Breast epithelium (tissue), 4 donors: ENCODE measurements at places on chromosomes 11 and 22.

GRCh38 chr11:47333886-47334443 lies 18.5 kb downstream of the MYBPC3 start:
- DNase-seq: no peak

DNA sequence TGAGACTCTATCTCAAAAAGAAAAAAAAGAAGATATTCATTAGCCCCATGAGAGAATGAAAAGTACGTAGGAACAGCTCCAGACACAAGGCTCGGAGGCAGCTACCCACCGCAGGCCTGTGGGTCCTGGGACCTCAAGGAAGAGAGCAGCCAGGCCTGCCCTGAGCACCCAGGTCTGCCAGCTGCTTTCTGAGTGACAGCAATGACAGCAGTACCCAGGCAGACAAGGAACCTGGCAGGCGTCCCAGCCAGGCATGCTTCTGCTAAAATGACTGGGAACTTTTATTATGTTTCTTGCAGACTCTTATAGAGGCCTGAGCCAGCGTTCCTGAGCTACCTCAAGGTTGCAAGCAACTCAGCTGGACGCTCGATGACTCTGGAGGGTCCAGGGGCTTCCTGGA lies 31.6 kb downstream of the CPT1A start:
- DNase-seq: no peak

DNA sequence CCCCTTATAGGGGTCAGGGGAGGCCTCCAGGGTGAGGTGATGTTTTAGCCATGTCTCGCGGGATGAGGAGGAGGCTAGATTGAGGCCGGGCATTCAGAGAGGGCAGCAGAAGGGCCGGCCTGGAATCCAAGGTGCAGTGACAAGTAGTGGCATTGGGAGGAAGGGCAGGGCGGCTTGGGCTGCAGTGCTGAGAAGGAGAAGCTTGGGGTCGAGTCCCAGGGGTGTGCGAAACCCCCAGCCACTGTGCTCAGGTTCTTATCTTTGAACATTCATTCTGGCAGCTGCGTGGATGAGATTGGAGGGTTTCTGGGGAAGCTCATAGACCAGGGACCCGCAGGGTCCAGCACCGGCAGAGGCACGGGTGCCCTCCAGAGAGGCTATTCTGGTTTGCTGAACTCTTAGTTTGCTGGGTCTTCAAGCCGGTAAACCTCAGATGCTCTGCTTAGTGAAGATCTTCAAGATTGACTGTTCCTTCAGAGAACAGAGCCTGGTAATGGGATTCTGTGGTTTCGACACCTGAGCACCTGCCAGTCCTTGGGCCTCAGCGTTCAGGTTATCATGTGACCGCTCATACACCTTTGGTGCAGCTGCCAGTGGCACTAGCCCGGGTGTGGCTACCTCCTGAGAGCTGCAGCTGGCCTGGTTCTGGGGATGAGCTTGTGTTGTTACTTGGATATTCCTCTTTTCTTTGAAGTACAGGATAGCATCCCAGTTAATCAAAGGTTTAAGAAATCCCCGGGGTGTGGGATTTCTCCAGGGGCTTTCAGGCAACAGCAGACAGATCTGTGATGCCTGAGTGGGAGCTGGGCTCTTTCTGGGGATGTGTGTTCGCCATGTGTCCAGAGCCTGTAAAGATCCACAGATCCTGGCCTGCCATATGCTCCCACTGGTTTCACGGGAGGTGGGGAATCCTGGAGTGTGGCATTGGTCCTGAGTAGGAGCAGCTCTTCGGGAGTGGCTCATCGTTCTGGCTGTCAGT lies 152.8 kb downstream of the TBC1D22A start:
- no peak for DNase-seq

DNA sequence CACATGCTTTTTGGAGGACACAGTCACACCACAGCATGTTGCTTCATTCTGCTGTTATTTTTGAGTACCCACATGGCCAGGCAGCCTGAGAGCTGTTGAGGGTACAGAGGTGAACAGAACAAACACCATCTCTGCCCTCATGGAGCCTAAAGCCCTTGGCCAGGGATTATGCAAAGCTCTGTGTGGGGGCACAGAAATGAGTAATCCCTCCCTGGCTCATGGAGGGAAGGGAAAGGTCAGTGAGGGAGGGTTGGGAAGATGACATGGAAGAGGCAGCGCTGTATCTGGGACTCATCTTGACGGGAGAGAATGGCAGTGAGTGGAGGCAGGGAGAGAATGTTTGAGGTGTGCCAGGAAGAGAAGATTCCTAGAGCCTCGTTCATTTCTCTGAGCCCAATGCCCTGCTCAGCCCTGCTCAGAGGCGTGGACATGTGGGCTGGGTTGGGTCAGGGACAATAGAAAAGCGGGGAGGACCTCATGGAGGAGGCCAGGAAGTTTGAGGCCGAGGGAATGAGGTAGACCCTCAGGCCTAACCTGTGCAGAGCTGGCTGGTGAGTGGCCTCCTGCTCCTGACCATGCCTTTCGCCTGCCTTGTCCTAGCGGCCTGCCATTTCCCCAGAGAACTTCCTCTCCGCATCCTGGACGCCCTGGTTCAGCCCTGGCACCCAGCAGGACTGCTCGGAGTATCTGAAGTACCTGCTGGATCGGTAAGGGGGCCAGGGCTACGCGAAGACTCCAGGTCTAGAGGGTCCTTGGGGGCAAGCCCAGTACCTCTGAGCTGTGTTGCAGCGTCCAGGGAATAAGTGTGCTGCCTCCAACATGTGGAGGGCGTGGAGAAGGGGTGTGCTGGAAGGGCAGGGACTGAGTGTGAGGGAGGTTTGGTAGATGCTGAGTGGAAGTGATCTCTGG lies 19.8 kb downstream of the USP35 start:
- DNase-seq: peak; percentile 49

DNA sequence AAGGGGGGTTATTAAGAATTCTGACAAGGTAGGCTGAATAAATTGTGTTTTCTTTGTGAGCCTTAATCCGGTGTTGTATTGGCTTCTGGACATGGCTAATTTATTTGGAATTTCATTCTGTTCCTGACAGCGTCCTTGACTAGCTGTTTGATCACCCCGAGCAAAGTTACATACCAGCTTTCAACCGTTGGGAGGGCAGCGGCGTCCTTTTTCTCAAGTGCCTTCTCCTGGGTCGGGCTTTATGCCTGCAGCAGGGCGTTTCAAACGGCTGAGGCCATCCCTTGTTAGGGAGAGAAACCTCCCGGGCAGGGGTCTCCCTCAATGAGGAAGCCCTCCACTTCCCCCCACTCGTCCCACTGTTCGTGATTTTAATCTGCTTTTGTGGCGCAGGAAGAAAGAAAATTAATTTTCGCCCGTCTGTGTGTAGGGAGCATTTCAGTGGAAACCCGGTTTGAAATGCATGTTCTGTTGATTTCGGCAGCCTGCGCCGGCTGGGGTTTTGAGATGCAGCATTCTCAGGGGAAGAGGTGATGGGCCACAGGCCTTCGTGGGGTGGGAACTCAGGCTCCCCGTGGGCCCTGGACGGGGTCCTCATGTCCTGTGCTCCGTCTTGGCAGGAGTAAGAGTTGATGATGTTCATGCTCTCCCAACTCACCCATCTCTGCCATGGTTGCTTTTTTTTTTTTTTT lies 2.9 kb upstream of the SMIM38 start:
- DNase-seq: no peak

GRCh38 chr22:38948181-38948940 lies 9.0 kb upstream of the APOBEC3A start:
- no peak for DNase-seq

DNA sequence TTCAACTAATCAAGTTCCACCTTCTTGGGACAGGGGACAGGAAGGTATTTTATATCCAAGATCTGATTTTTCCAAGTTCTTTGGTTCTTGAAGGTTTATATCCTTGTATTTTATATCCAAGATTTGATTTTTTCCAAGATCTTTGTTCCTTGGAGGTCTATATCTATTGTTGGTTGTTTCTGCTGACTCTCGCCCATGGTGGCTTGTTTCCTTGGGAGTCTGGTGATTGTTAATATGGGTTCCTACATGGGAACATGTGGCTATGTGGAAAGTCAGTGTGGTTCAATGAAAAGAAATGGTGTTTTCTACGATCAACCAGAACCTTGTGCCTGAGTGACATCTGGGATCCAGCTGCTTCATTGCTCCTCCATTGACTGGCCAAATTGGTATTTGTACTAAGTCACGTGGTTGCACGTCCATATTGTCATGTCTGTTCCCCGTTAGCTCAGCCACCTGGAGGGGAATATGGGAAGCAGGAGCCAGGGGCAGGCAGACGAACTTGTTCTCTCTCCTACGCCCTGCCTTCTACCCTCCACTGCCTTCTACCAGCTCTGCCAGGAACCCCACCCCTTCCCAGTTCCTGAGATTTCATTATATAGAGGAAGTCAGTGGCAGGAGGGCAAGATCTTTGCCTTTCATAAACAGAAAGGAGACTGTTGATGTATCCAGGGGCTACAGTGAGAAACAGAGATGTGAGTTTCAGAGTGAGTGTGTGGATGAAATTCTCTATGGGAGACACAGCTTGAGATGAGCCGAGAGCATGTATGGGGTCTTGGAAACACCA lies 11.1 kb upstream of the CSF2RB start:
- no peak for DNase-seq

DNA sequence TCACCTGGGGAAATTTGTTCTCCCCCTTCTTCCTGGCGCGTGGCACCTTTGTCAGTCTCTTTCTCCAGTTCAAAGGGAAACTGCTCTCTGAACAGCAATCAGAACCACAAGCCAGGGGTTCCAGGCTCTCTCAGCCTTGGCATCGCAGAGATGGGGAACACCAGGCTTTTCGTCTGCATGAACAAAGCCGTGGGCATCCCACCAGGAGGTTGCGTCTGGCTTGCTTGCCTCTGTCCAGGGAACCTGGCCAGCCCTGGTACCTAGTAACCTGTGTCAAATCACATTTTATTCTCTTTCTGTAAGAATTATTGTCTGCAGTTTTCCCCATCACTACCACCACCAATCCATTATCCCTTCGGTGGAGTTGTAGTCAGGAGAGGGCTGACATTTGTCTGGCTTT lies 107.0 kb downstream of the WNT7B start:
- DNase-seq: no peak

DNA sequence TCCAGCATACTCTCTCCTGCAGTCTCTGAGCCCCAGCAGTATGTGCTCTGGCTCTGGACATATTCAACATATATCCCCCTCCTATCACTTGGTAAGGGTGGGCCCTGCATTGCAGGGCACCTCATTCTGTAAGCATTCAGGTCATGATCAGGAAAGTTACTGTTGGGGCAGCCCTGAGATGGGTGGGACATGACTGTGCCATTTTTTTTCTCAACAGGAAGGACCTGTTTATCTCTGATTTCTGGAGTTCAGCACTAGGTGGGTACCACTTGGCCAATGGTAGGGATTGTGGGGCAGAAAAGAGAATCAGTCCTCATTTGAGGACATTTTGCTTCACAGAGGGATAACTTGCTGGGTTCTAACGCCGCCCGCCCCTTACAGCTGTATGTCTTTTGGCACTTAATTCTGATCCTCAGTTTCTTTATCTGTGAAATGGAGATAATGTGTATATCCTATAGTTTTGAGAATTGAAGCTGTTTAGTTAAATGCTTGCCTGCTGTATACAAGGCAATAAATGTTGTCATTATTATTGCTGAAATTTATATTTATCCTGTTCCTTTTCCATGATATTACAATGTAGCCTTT lies 2.2 kb downstream of the SRRD start:
- DNase-seq: no peak

- DNase-seq: no peak
Observed at GRCh38 chr22:44181912-44182587, 1.3 kb downstream of the PARVG start.

GRCh38 chr11:64776875-64777274 lies 1.5 kb downstream of the SF1 start:
- DNase-seq: no peak

- no peak for DNase-seq
Observed at GRCh38 chr22:20577549-20577975, 70.2 kb downstream of the MED15 start.

GRCh38 chr22:19022755-19023154 lies 86.7 kb upstream of the PRODH start:
- DNase-seq: no peak

DNA sequence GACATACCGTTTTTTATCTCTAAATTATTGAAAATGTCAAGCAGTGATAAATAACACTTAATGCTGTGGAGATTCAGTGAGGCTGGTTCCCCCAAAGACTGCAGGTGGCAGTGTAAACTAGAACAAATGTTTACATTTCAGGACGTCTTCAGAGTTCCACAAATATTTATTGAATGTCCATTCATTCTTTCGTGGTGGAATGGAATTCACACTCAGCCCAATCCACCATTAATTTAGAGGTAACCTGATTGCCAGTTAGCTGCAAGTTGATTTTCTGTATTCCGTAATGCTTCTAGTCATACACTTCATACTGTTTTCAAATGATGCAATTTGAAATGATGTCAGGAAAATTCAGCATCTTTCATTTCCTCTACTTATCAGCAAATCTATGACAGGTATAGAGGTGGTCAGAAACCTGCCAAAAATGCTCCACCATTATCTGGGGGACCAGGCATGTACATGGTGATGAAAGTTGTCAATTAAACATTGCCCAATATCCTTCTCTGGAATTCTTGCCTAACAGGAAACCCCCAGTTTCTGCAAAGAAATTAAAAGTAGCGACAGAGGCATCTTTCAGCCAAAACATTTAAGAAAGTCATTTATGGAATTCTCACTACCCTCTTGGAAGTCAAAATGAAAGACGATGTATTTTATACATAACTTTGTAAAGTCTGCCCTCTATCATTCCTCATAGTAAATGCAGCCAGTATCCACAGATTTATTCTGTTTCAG lies 94.3 kb upstream of the BMAL1 start:
- no peak for DNase-seq

GRCh38 chr11:23988381-23989006 lies 508.4 kb upstream of the LUZP2 start:
- DNase-seq: no peak
